ENCODE measurements at places on chromosomes 2 and 18.

GRCh38 chr2:147644491-147644890 is 200.3 kb upstream of the ACVR2A start:
- DNase-seq: no peak

DNA sequence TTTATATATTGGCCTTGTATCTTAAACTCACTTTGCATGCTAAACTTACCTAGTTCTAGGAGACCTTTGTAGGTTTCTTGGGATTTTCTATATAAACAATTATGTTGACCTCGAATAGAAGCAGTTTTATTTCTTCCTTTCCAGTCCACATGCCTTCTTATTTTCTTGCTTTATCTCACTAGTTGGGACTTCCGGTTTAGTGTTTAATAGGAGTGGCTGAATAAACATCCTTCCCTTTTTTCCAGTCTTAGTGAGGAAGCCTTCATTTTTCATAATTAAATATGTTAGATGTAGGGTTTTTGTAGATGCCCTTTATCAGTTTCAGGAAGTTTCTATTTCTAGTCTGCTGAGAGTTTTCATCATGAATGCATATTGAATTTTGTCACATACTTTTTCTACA is 347.3 kb upstream of the HNRNPA3 start:
- DNase-seq: no peak

DNA sequence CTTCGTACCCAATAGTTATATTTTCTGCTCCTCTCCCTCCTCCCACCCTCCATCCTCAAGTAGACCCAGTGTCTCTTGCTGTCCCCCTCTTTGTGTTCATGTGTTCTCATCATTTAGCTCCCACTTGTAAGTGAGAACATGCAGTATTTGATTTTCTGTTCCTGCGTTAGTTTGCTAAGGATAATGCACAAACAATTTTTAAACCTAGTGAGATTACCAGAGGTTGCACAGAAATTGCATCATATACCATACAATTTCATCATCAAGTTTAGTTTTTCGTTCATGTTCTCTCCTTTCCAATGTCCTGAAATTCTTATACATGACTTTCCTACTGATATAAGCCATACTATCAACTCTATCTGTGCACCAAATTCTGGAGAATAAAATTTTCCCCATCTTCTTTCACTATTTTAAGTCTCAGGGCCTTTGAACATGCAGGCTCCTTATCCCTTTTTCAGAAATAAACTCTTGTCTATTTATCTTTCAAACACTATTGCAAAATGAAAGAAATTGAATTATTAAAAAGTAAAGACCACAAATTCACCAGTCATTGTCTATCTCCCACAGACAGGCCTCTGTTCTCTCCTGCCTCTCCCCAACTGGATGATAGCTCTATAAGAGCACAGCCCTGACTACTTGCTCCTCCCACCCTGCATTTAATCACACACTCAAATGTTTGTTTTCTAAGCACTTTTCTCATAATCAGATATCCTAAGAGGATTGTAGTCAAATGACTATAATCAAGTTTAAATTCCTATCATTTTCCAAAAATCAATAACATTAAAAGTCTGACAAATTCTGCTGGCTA is 27.2 kb upstream of the B4GALT6 start:
- no peak for DNase-seq

- DNase-seq: no peak
These were observed 10.7 kb upstream of the GALNT3 start for GRCh38 chr2:165804719-165805118.

DNA sequence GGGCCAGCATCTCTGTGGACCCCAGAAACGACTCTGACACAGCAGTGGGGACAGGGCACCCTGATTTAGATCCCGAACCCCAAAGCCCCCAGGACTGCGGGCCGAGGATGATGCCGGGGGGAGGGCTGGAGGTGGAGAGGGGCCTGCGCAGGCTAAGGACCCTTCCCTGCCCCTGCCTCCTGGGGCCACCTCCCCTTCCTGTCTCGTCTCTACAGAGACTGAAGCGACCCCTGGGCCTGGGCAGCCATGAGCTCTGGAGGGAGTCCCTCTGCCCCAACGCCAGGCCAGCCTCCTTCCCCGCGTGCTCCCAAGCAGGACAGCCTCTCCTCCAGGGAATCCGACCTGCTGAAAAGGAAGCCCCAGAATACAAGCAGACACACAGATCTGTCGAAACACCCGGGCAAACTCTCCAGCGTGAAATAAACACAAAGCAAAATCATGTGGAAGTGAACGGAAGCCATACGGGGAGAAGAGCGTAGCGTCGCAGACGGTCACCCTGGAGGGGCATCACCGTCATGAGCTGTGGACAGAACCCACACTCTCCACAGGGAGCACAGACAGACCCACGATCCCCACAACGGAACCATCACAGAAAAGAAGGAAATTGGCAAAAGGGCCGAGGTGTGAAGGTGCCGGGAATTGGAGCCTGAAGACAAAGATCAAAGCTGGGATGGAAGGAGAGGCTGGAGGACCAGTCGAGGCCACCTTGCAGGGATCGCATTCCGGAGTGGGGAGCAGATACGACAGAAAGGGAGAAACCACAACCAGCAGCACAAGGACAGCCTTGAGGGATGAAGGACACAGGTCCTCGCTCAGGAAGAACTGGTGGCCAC is 51.0 kb upstream of the CTDP1 start:
- no peak for DNase-seq

GRCh38 chr18:44495151-44495550 is 185.5 kb upstream of the SETBP1 start:
- no peak for DNase-seq

DNA sequence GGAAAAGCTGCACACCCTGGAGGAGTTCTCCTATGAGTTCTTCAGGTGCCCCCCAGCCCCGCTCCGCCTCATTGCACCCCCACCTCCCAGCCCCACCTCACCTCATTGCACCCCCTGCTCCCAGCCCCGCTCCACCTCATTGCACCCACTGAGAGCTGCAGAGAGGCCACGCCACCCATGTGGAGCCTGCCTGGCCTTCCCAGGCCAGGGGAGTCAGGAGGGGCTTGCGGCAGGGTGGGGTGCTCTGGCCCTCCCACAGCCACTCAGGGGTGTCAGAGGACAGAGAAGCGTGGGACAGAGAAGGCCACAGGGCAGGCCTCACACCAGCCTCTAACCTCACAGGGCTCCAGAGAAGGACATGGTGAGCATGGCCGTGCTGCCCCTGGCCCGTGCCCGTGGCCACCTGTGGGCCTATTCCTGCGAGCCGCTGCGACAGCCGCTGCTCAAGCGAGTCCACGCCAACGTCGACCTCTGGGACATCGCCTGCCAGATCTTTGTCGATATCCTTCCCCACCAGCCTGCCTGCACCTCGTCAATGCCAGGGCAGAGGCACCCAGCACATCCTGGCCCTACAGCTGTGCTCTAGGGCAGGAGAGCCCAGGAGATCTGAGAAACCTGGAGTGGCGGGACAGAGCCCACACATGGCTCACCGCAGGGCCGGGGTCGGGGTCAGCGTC is 15.0 kb upstream of the GPR17 start:
- no peak for DNase-seq

DNA sequence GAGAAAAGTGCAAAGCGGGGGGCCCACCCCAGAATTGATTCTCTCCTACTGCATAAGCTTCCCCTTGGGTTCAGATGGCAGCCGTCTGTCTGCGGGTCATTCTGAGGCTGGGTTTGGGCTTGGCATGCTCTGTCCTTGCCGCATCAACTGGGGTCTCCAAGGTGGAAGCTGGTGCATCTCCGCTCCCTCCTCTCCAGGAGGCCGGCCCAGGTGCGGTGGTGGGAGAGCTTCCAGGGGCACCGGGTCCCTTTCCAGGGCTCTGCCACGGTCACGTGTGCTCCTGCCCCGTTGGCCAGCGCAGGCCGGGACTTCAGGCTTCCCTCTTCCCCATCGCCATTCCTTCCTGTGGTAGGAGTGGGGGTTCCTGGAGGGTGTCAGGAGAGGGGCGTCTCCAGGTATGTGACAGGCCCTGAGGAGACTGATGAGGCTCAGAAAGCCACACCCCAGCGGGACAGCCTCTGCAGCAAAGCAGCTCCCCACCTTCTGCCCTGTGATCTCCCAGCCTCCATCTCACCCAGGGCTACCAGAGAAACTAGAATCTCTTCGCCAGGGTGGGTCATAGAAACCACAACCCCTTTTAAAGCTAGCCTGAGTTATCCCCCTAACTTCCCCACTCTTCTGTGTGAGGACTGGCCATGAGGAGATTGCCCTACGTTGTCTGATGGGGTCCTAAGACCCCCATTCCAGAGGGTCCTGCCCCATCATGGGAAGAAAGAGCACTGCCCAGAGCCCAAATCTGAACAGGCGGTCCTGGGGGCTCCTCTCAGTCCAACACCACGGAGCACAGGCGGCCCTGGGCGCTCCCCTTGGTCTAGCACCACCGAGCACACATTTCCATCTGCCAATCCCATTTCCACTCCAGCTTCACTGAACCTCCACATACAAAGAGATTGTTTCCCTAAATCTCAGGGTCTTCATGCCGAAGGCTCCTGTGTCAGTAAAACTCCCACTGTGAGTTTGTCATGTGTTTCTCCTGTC is 76.6 kb downstream of the SLC66A2 start:
- DNase-seq: no peak

DNA sequence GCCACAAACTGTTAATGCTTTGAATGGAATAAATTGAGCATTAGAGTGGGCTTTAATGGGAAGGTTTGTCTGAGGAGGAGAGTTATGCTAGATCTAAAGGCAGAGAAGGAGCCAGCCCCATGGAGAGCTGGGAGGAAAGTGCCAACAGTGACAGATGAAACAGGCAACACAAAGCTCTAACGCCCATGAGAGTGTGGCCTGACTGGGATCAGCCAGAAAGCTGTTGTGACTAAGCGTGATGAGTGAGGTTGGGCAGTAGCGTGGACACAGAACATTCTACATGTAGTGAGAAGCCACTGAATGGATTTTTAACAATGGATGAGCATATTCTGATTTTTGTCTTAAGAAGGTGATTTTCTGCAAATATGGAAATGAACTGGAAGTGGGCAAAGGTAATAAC is 185.3 kb upstream of the SIX2 start:
- no peak for DNase-seq

DNA sequence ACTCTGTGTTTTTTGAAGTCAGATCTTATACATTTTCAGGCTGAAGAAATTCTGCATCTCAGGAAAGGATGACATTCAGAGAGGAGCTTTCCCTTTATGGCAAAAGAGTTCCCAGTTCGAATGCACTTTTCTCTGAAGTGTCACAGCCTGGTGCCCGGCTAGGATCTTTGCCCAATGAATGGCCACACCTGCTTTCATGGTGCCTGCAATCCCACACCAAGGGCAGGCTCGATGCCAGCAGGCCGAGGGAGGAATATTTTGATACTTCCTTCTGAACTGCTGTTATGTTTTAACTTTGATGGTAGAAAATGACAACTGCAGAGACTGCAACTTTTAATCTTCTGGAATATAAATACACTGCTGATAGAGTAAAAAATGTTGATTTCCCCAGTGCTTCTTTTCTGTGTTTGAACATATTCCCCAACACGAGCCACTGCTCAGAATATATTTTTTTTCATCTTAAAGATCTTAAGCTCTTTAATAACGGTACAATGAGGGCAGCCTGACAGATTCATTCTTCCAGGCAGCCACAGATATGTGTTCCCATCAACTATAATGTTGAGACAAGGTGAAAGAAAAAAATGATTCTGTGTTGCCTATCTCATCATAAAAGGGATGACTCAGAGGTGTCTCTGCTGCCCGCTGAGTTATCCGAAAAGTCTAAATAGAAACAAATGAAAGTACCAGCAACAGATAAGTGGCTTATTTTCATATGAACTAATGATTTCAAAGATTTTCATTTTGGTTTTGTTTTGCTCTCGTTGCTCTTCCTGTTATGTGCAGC is 848.5 kb downstream of the DCDC2C start:
- no peak for DNase-seq

GRCh38 chr2:71779774-71780105 is 326.4 kb downstream of the DYSF start:
- DNase-seq: no peak

- DNase-seq: no peak
These were observed 42.6 kb downstream of the ARHGAP15 start for GRCh38 chr2:143171817-143172216.

DNA sequence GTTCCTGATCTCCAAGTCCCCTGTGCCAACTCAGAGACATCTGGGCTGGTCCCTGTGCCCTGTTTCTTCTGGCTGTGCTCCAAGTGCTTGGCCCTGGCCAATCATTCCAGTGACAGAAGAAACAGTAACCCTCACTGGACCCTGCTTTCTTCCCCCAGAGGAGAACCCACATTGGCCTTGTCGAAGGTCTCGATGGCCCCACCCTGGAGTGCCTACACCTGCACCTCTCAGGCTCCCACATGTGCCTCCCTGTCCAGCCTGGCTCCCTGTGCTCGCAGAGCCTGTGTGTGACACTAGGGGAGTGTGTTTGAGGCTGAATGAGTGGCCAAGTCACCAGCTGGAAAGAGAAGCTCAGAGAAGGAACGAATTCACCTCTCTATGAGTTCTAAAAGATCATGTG is 5.9 kb upstream of the MAL start:
- DNase-seq: no peak

DNA sequence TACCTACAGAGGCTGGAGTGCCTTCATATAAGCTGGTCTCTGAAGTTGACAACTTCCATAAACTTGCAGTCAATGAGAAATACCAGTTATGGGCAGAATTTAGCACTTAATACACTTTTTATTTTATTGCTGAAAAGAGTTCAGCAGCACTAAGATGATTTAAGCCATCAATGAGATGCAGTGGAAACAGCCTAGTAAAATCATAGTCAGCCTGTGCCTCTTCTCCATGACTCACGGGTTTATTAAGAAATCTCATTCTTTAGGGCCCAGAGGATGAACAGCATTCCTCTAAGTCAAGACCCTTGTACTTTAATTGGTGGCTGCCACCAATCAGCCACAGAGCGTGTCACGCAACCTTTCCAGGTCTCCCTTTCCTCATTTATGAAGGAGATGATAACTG is 1357.9 kb upstream of the CELF4 start:
- no peak for DNase-seq

- no peak for DNase-seq
These were observed 187.5 kb upstream of the MC4R start for GRCh38 chr18:60560071-60560470.

- DNase-seq: no peak
These were observed 14.0 kb upstream of the REG3G start for GRCh38 chr2:79011496-79011895.

GRCh38 chr2:24181849-24182248 is 7.0 kb downstream of the FAM228A start:
- DNase-seq: no peak
